Bronchus fibroblast of lung (primary cell): ENCODE measurements at places on chromosomes 7 and 10. TPM values are rescaled to one million over a fixed set of nuclear protein-coding genes. Genes with fewer than 3 reads are reported as not detected.

The C10orf67 gene
- total RNA-seq = under 0.01 TPM in 1 of 2 replicates, not detected in the other

The CLRN3 gene
- not detected in 2 replicates for total RNA-seq

The CALHM3 gene
- not detected in 2 replicates for total RNA-seq

The NYAP1 gene
- total RNA-seq = 1.8 and 3.9 TPM in 2 replicates

The NME8 gene
- not detected in 2 replicates for total RNA-seq

The TNPO3 gene
- 40.4 and 43.5 TPM in 2 replicates for total RNA-seq

The SEMA3A gene
- 34.0 and 38.7 TPM in 2 replicates for total RNA-seq

The PIP gene
- total RNA-seq = not detected in 2 replicates

The CFTR gene
- total RNA-seq = 0.30 and 0.67 TPM in 2 replicates

The ADRA2A gene
- total RNA-seq = not detected in 2 replicates

The MSMB gene
- not detected in 2 replicates for total RNA-seq

The PTPRZ1 gene
- under 0.01 TPM in 1 of 2 replicates, not detected in the other for total RNA-seq

The GHRHR gene
- not detected in 2 replicates for total RNA-seq

The OR2A12 gene
- total RNA-seq = not detected in 2 replicates

The NUTM2B gene
- 0.50 and 0.89 TPM in 2 replicates for total RNA-seq

The ABCB8 gene
- total RNA-seq = 41.2 and 44.2 TPM in 2 replicates

The AASS gene
- 11.6 and 12.9 TPM in 2 replicates for total RNA-seq

The HMX2 gene
- total RNA-seq = not detected in 2 replicates

The DRGX gene
- total RNA-seq = not detected in 2 replicates

The POU6F2 gene
- not detected in 2 replicates for total RNA-seq

The LIPA gene
- total RNA-seq = 67.2 and 72.8 TPM in 2 replicates

The MICALL2 gene
- 14.6 and 17.2 TPM in 2 replicates for total RNA-seq

The NEBL gene
- 1.2 and 1.3 TPM in 2 replicates for total RNA-seq

The CCDC172 gene
- not detected in 2 replicates for total RNA-seq

The CASP2 gene
- 12.6 and 12.9 TPM in 2 replicates for total RNA-seq

The UFSP1 gene
- 3.2 and 6.7 TPM in 2 replicates for total RNA-seq

The SYT15 gene
- 0.59 TPM in 1 of 2 replicates, not detected in the other for total RNA-seq

The CTAGE6 gene
- not detected in 2 replicates for total RNA-seq

The PCDH15 gene
- total RNA-seq = not detected in 2 replicates

The VPS37D gene
- 0.89 and 1.8 TPM in 2 replicates for total RNA-seq

The ACBD7 gene
- 3.4 and 3.9 TPM in 2 replicates for total RNA-seq
